ENCODE measurements at places on chromosomes 2 and 18.
A peak's percentile ranks its signal among the peaks of the same experiment; 100 is the strongest.

DNA sequence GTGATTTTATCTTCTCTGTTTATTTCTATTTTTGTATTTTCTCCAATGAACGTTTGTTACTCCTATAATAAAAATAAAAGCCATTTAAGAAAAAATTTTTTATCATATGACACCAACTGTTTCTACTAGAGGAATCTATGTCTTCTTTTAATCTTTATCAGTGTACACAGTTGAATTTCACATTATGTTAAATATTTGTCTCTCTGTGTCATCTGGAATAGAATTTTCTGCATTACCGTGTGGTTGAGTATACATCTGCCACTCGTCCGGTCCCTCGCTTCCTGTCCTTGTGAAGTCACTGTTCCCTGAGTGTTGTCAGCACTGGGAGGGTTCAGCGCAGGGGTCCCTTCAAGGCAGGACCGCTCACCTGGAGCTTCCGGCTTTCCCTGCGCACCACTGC, 99.2 kb downstream of the LDLRAD4 start:
- no peak for DNase-seq

- no peak for DNase-seq
Observed at GRCh38 chr18:61216051-61216450, 117.2 kb upstream of the CDH20 start.

DNA sequence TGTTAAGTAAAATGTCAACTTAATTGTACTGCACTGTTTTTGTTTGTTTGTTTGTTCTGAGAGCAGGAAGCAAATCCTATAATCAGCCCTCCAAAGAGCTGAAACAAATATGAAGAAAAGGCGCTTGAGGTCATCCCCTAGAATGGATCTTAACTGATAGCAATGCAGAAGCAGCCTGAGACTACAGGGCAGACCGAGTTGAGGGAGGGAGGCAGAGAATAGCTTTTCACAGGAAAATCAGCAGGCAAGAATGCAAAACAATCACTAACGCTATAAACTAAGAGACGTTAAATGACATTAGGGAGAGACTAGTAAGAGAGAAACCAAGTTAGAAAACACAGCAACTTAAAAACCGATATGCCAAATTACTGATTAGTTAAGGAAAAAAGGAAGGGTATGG, 37.2 kb downstream of the GALNT1 start:
- DNase-seq, result no peak

GRCh38 chr2:235480614-235481013, 13.2 kb upstream of the AGAP1 start:
- DNase-seq, result no peak

GRCh38 chr2:10500601-10501361, 52.7 kb upstream of the ODC1 start:
- no peak for DNase-seq

GRCh38 chr2:217404236-217404760, 544.4 kb upstream of the TNP1 start:
- DNase-seq, result no peak

DNA sequence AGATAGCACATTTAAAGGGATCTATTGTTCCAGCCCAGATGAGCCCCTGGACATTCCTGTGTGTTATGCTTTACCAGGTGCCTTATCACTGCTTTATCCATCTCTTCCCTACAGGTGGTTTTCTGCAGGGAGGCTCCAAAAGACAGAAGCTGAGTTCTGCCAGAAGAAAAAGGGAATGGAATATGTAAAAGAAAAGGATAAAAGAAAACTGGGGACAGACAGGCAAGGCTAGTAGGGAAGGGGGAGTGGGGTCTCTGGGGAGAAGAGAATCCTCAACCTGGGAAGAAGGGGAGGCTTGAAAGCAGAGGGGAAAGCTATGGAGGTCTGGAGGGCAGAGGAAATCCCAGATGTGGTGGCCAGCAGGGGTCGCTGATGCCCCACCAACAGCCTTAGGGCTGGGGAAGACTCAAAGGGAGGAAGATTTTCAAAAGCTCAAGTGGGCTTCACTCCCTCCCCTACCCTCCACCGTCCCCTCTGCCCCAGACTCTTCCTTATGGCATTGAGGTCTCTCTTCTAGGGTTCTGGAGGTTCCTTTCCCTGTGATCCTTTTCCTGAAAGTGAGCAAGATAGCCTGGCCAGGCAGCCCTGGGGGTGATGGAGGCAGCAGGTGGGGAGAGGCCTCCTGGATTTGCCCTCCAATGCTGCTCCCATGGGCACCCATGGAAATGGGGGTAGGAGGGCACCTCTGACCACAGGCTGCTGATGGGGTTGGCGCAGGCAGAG, 178.1 kb upstream of the PKDCC start:
- peak; percentile 30 for DNase-seq

DNA sequence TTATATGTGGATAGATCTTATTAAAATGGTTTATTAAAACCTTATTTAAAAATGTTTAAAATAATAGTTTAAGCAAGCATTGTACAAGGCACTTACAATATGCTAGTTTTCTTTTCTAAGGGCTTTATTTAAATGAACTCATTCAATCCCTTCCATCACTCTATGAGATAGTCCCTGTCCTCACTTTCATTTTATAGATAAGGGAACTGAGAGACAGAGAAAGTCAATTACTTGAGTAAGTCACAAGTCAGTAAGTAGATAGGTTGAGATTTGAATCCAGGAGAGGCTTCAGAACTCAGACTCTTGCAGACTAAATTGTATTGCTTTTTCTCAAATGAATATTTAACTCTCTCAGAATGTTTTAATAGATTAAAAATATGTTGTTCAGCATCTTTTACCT, 95.2 kb downstream of the KLHL14 start:
- no peak for DNase-seq

DNA sequence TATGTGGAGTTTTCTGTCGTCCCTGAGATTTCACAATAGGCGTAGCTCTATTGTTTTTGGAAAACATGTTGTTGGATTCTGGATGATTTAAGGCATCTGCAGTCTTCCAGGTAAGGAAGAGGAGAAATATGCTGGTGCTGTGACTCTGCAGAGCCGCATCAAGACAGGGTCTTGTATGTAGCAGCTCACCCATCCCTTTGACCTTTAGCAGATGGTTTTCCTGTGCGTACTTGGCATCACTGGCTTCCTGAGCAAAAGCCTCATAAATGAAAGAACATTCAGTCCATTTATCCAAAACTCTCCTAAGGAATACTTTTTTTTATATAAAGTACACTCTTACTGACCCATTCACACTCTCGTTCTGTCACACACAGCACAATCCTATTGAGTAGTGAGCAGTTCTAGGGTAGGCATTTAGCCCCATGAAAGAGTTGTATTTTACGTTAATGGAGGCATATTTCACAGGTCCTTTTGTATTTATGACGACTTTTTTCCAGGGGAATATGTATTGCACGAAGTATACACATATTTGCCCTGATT, 443.9 kb downstream of the STK39 start:
- no peak for DNase-seq

DNA sequence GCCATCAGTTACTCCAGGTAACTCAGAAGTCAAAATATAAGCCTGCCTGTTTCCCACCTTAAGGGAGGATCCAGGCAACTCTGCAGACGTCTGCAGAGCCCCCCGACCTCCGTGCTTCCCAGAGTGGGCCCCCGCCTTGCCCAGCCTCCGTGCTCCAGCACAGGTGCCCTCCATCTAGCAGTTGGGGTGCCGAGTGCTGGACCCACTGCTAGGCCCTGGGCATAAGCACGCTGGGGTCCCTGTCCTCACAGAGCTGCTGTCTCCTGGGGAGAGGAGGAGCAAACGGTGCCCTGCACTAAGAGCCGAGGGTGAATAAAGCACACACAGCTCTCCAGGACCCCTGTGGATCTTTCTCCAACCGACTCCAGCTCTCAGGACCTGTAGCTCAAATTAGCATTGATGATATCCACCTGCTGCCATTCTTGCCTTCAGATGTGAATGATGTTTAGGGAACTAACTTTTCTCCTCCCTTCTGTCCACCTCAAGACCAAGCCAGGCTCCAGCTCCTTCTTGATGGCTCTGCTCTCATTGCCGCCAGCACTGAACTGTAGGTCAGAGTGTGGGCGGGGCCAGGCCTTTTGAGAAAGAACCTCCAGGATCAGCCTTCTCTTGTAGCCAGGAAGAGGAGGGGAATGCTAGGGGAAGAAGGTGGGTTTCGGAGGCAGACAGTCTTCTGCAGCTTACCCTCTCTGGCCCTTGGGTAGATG, 121.2 kb downstream of the SMAD7 start:
- no peak for DNase-seq

- no peak for DNase-seq
Observed at GRCh38 chr2:12982149-12982584, 265.4 kb downstream of the TRIB2 start.

GRCh38 chr18:61047794-61048193, 285.4 kb upstream of the CDH20 start:
- DNase-seq, result no peak

GRCh38 chr2:62506421-62506750, 391 bp upstream of the TMEM17 start:
- DNase-seq, result no peak

DNA sequence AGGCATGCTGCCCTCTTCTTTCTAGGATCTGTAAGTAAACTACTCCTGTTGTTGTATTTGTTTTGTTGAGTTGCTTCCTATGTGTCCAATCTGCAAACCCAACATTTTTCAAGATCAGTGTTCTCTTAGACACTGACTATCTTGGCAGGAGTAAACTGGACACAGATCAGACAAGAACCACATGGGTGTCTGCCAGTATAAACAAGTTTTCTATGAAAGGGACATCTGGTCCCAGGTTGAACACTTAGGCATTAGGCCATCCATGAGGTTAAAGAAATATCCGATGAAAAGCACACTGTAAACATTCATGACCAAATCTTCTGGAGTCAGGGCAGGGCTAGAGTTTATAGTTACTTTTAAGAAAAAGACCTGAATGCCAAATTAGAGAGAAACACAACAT, 441.8 kb downstream of the NYAP2 start:
- no peak for DNase-seq

DNA sequence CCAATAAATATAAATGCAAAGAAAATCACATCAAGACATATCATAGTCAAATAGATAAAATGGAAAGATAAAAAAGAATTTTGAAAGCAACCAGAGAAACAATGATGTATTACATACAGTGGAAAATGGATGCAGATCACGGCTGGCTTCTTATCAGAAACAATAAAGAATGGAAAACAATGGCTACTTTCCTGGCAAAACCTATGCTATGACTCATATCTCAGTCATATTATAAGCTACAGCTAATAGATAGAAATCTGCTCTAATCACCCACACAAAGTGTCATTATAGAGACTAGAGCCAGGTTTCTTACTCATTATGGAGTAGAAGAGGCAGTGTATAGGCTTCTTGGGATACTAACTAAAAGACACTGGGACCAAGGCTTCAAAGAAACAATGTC, 93.5 kb upstream of the TACR1 start:
- DNase-seq, result no peak

DNA sequence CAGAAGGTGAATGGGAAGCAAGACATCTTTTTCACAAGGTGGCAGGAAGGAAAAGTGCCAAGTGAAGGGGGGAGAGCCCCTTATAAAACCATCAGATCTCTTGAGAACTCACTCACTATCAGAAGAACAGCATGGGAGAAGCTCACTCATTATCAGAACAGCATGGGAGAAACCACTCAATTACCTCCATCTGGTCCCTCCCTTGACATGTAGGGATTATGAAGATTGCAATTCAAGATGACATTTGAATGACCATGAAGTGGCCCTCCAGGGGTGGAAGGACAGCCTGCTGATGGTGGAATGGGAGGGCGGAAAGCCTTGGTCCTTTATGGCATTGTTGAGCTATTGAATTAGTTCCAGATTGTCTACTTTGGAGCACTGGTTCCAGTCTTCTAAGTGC, 413.0 kb upstream of the MEX3C start:
- DNase-seq, result no peak

- DNase-seq, result no peak
Observed at GRCh38 chr2:47043142-47043890, 111.8 kb downstream of the STPG4 start.

DNA sequence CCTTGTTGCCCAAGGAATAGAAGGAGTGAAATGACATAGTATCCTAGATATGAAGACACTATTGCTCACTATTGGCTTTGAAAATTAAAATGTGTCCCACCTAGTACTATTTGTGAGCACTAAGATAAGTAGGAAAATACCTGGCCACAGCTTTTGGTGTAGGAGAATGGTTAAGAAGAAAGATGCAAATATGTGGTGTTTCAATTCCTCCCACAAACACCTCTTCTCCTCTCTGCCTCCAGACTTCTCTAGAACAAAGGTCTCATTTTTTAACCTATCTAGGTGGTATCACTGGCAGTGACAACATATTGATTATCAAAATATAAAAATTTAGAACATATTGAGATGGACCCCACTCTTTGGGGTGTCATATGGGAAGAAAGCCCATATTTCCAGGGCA, 929.9 kb upstream of the FANCL start:
- no peak for DNase-seq

DNA sequence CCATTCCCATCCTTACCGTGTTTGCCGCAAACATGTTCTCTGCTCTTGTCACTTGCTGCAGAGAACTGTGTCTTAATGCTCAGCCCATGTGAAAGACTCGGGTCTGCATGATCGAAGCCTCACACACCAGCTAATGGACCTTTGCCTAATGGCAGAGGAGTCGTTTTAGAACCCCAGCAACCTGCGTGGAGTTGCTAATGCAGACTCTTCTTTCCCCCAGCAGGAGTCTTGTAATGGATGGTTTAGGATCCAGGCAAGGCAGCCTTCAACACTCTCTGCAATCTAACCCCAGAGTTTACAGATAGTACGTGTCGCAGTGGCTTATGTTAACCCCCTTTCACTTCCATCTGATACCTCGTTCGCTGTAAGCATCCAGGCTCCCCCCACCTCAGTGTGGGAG, 316.4 kb downstream of the AGAP1 start:
- DNase-seq, result no peak

DNA sequence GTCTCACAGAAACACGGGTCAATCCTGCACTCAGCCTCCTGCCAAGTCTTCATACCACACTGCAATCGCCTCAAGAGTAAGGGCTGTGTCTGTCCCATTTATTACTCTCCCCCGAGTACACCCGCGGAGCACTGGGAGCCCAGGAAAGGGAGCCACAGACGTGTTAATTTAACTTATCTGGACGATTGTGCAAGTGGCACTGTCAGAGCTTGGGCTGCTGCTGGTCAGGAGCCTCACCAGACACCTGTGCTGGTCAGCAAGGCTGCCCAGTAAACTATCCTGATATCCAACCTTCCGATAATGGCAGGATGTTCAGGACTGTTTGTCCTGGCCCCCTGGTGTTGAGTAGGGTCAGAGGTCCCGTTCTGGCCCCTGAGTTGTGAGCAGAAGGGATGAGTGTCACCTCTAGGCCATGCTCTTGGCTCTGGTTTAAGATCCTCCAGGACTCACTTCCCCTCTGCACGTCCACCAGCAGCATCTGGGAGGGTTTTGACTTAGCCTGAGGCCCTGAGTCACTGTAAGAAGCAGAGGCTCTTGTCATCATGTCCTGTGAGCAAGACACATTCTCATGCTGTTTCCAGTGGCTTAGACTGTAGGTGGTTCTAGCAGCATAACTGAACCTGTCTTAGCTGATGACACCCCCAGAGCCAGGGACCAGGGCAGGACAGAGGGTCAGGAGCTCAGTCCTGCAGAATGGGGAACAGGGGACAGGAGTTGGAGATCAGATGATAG, 82.5 kb upstream of the ARL4C start:
- no peak for DNase-seq

- DNase-seq, result no peak
Observed at GRCh38 chr2:112150851-112151250, 12.7 kb downstream of the FBLN7 start.

- DNase-seq, result no peak
Observed at GRCh38 chr2:32135409-32135808, 30.3 kb upstream of the SLC30A6 start.
